ENCODE measurements at places on chromosomes 2 and 18. TPM values are rescaled to one million over a fixed set of nuclear protein-coding genes. Genes with fewer than 3 reads are reported as not detected.

Gene CD8B2
- polyA plus RNA-seq: 0.15 TPM

DNA sequence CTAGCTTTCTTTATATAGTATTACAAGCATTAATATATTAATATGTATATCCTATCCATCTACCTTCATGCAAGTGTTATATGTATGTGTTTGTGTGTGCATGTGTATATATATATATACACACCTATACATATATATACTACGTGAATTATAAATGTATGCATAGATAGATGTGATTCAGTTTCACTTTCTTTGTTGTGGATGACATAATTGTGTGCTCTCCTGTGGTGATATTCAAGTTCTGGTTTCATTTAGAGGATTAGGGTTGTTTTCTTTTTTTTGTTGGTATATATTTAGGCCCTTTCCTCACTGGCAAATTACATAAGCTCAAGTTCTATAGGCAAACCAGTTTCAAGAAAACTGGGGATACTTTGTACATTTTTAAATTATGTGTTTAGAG lies 225.7 kb upstream of the FANCL start:
- DNase-seq: no peak

DNA sequence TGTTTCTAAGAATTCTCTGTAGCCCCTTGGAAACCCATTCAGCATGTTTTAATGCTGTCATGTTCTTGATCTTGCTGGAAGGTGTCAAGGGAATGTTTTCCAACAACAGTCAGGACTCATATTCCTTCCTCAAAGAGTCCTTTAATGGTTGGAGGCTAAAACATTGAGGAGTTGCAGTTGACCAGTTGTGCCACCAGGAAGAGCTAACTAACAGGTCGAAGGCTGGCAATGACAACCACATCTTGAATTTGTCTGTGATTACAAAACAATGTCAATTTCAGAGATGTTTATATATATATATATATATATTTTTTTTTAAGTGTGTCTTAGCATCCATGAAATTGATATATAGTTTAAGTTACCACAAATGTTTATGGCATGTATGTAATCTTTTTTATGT lies 151.5 kb downstream of the INO80D start:
- no peak for DNase-seq

GRCh38 chr2:31270131-31270530 lies 36.2 kb downstream of the EHD3 start:
- DNase-seq: no peak

Data from muscle of leg (tissue), 16 donors.